ENCODE measurements at places on chromosomes 6 and 20. TPM values are rescaled to one million over a fixed set of nuclear protein-coding genes. Genes with fewer than 3 reads are reported as not detected.

The HMGCLL1 gene
- total RNA-seq, result not detected

The FAM83B gene
- 16.9 TPM for total RNA-seq

The MPIG6B gene
- 0.42 TPM for total RNA-seq

DNA sequence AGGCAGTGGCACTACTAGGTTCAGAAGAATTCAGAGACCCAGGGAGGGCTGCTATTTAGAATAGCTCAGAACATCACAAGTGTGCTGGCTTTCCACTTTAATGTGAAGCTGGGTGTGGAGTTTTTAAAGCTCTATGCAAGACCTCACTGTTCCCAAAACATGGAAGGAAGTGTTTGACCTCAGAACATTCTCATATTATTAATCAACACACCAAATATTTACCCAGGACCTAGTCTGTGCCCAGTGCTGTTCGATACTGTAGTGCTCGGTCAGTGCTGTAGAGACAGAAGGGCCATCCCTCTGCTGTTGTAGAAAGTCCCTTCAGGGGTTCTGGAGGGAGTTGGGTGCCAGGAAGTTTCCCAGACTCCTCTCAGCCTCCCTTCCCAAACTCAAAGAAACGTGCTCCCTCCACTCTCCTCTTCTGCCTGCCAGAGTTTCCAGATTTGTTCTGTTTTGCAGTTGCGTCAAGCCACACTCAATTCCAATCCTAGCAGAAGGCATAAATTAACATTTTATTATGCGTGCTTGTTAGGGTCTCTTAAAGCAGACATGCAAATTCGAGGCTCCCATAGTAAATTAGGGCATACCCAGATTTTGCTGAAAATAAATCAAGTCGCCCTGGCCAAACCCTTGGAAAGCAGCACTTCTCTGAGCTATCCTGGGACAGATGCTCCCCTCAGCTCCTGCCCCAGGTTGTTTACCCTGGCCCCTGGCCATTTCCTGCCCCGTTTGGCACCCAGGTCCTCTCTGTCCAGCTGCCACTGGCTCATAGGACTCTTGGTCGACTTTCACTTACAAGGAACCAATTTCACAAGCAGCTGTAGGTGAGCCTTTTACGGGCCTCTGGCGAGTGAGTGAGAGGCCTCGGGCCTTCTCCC is 248.6 kb downstream of the HIVEP2 start:
- DNase-seq, result no peak
- no peaks in the 10 kb centered on the region for H3K4me1 ChIP-seq
- H3K36me3 ChIP-seq, result no peaks in the 10 kb centered on the region
- H3K27me3 ChIP-seq, result no peaks in the 10 kb centered on the region
- H3K27ac ChIP-seq, result no peak overlapping the region

The CDSN gene
- 0.12 TPM for total RNA-seq

Data from HCT116 (cell line).